Fibroblast of villous mesenchyme (primary cell): ENCODE measurements at places on chromosomes 3 and 15.

GRCh38 chr15:76059320-76060117 is at the start of gene TMEM266:
TSS of gene TMEM266 (plus strand) at chr15:76059985. CDS start at chr15:76134264, 74,279 bp downstream.
- DNase-seq = peak; percentile 13

DNA sequence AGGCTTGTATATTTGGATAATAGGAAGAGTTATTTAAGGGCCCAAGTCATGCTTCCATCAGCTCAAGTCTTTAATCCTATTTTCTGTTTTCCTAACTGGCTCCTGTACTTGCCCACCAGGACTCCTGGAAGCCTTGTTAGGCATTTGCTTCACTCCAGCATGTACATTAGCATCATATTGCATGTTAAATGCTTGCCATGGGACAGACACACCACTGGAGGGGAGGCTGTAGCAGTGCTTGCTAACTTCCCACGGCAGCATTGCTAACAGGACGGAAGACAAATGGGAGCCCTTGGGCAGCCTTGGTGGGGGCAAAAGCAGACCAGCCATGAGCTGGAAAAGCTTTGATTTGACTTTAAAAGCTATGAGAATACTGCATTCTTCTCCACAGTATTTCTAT is 6.1 kb downstream of the TMOD2 start:
- no peak for DNase-seq

- no peak for DNase-seq
These were observed 270.8 kb downstream of the OPA1 start for GRCh38 chr3:193863657-193864357.

DNA sequence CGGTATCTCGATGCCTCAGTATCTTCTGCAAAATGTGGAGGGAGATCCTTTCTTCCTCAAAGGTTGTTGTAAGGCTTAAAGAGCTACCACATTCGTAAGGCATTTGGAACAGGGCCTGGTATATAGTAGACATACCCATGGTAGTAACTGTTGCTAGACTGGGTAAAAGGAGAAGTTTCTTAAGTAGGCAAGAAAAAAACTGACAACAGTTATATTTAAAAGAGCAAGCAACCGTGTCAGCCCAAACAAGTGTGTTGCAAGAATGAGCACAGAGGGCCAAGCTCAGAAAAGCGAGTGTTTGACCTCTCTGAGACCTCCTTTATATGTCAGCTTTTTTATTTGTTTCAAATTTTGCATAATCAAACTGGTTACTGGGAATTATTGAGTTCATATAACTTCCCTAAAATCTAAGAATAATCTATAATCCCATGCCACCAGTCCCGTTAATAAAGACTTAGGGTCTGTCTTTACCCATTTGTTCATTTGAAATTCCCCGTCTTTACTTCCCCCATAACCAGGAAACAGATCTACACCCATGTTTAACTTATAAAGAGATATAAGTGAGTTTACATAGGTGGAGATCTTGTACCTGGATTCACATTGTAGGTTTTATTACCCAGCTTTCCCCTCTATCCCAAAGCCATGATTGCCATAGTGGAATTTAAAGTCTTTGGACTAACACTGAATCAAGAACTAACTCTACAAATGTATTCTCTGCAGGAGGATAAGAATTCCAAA is 7.3 kb downstream of the B3GNT5 start:
- peak; percentile 42 for DNase-seq

GRCh38 chr3:179000144-179000543 is 71.5 kb downstream of the ZMAT3 start:
- peak; percentile 43 for DNase-seq

DNA sequence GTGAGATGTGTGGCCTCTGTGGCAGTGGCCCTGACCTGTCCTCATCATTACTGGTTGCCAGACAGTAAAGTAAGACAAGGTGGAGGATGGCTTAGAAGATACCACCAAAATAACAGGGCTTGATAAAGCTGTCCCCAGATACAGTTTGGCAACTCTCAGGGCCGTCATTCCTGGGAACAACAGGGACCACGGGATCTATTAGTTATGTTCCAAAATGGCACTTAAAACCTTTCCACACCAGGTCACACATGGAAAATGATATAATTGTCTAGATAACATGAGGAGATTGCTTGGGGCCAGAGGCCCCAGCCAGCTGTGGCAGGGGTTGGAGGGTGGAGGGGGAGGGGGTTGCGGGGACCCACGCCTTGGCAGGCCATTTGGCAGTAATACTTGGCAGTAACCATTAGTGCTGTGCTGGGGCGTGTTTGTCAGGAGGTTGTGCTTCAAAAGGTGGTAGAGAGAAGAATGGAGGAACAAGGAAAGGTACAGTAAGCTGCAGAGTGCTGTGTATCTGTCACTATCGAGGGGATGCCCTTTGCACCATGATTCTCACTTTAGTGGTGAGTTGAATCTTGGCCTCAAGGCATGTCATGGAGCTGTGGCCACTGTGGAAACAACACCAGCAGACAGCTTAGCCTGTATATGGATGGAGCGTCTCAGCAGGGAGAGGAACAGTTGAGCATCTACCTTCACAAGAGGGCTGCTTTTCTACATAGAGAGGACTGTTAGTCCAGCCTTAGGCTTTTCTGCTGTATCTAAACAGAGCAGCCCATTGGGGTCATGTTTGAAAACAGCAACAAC is 14.0 kb downstream of the PLCL2 start:
- DNase-seq = no peak

DNA sequence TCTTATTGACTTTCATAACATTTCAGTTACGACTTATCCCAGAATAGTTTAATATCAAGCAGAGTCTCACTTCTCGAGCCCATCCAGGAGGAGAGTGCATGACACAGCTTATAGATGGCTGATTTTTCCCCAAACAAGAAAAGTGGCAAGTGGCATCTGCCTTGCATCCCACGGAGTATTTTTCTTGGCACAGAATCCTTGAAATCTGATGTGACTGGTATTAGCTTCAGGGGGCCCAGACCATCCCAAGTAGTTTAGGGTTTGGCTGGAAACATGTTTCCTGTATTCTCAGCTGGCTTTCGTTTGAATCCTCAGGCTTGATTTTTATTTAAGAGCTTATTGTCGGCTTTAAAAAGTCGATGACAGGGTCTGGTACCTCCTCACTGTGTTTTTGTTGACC is 20.7 kb upstream of the FBXL22 start:
- no peak for DNase-seq

- no peak for DNase-seq
These were observed 58.8 kb downstream of the CPN2 start for GRCh38 chr3:194292331-194292730.
